Breast epithelium (tissue), 4 donors: ENCODE measurements at places on chromosomes 12 and 14. TPM values are rescaled to one million over a fixed set of nuclear protein-coding genes. Genes with fewer than 3 reads are reported as not detected.

GRCh38 chr12:119994892-119995658 is 6.0 kb downstream of the BICDL1 start:
- no peak for DNase-seq

- no peak for DNase-seq
Observed at GRCh38 chr12:50536831-50537537, 32.2 kb downstream of the DIP2B start.

AMN gene
- total RNA-seq: 0.66 TPM

DNA sequence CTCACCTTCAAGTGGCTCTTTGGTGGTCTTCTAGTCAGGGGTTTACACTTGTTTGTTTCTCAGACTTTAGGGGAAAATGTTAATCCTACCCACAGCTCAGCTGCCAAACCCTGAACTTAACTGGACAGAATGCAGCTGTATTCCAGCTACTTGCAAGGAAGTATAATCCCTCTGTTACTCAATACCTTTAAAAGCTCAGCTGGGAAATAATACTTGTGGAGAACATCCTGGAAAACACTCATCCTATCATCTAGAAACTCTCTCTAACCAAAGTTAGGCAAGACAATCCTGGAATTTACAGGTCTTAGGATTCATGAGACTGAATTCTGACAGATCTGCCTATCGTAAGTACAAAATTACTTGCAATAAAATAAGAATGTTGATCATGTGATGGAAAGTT is 404.1 kb downstream of the ADAMTS20 start:
- no peak for DNase-seq

GRCh38 chr14:67577181-67577808 is 22.8 kb downstream of the PIGH start:
- DNase-seq: no peak

GALNT6 gene
- 48.2 TPM for total RNA-seq

GRCh38 chr12:90091809-90092208 is 383.2 kb upstream of the ATP2B1 start:
- no peak for DNase-seq
